Suppressor macrophage (primary cell): ENCODE measurements at places on chromosomes 1 and 21.
A peak's percentile ranks its signal among the peaks of the same experiment; 100 is the strongest.

- DNase-seq, result no peak
Observed at GRCh38 chr1:115227346-115228082, 110.5 kb downstream of the NGF start.

- peak; percentile 62 for DNase-seq
Observed at GRCh38 chr1:156284757-156285156, 632 bp downstream of the TMEM79 start.

DNA sequence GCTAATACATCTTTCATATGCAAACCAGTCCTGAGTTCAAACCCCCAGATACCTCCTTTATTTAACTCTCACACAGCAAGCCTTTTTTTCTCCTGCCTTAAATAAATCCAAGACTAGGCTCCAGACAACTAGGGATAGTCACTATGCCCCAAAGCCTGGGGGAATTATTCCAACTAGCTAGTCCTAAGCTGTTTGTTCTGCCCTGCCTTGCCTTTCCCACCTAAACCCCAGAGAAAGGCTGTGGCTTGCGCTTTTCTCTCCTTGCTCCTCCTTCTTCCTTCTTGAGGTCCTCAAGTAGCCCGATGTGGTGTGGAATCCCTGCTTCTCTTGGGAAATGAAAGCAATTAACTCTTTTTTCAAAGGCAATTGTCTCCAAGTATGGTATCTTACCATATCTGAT is 31.8 kb downstream of the C1orf87 start:
- DNase-seq, result no peak

DNA sequence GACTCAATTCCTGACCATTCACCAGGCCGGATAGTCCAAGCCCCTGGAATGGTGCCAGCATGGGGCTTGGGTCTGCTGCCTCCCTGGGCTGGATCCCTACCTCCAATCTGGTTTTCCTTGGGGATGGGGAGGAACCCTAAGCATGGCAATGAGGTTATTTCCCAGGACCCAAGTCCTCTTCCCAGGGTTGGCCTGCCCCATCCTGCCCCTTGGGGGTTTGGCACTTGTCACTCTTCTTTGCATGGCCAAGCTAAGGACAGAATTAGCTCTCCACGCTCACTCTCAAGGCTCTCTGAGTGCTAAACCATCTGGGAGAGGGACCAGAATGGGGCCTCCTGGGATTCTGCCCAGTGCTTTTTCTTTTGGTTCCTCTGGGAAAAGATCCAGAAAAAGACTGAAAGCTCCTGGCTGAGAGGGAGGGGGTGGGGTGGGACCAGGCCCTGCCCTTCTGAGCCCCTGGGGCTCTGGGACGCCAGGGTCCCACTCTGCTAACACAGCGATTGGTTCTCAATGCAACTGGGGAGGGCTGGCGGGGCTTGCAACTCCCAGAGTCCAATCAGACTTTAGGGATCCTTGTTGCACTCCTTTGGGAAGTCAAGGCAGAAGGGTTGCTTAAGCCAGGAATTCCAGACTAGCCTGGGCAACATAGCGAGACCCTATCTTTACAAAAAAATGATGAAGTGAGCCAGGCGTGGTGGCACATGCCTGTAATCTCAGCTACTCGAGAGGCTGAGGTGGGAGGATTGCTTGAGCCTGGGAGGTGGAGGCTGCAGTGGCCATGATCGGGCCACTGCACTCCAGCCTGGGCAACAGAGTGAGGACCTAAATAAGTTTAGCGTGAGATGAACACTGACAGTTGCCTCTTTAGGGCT is 52.7 kb downstream of the DHRS3 start:
- DNase-seq, result no peak

GRCh38 chr21:39630191-39630591 is 17.5 kb downstream of the B3GALT5 start:
- no peak for DNase-seq

- no peak for DNase-seq
Observed at GRCh38 chr1:93651695-93652094, 29.9 kb downstream of the BCAR3 start.

DNA sequence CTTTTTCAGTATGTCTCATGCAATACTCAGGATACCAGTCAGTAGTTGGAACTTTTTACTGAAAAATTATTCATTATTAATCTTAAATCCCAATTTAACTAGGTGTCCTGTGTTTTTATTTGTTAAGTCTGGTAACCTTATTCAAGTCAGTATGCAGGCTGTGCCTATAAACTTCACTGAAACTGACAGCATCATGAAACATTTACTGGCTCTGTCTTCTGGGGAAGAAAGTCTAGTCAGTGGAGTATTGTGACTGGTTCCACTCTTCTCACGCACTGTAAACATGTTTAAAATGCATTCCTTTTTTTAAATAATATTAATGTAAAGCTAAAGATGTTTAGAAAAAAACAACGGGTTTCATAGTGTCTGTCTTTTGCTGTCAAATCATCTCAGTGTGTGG is 739.7 kb downstream of the LTN1 start:
- DNase-seq, result no peak

DNA sequence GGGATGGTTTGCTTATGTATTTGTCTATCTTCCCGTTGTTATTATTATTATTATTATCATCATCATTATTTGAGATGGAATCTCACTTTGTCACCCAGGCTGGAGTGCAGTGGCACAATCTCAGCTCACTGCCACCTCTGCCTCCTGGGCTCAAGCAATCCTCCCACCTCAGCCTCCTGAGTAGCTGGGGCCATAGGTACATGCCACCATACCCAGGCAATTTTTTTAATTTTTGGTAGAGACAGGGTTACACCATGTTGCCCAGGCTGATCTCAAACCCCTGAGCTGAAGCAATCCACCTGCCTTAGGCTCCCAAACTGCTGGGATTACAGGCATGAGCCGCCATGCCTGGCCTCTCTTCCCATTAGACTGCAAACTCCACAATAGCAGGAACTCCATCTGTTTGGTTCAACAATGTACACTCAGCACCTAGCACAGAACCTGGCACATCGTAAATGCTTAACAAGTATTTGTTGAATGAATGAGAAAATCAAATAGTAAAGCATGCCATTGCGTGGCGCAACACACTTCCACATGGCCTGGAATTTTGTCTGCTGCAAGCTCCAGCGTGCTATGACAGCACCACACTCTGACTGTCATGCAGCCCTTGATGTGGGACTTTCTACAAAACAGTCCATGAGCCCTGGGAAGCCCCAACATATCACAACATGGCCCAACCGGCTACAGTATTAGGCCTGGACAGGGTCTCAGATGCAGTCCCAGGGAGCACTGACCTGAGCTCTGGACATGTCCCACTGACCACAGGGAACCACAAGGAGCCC is 3.8 kb upstream of the TINAGL1 start:
- DNase-seq, result peak; percentile 44

GRCh38 chr1:6359216-6360116 is 34.1 kb downstream of the ACOT7 start:
- DNase-seq, result peak; percentile 57

DNA sequence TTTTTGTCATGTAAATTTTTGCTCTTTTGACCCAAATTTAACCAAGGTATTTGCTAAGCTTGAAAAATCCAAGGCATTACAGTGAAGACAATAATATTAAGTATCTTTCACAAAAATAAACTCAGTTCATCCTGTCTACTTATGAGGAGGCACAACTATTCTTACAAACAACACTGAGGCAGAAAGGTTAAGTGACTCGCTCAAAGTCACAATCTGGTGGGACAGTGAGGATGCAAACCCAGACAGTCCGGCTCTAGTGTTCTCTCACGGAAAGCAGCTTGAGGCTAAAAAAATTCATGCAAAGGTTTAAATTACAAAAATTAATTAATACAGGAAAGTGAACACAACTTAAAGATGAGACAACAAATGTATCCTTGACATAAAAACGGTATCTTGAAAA is 125.3 kb downstream of the SIPA1L2 start:
- DNase-seq, result no peak

DNA sequence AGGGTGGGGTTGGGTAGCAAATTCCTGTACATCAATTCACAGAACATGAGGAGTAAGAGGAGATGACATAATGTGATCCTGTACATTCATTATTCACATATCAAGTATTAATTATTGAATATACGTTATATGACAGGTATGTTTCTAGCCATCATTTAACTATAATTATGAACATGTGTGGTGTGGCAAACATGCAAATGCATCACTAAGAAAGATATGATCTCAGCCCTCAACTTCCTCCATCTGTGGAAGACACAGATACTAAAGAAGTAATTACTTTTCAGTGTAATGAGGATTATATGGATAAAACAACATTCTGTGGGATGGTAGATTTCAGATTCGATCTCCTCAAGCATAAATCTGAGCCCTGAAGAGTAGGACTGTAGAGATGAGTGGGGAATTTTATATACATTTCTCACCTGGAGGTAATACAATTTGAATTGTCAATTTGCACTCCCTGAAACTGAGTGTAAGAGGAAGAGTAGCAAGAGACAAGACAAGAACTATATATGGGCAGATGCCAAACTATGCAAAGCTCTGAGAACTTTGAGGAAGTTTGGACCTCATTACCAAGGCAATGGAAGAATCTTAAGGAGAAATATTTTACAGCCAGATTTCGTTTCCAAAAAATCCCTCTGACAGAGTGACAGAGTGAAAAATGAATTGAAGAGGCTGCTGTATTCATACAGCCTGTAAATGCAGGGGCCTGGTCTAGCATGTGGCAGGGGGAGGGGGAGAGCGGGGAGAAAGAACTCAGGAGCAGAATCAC is 275.5 kb downstream of the TPR start:
- DNase-seq, result no peak

GRCh38 chr1:147781056-147781471 is 20.7 kb upstream of the GJA5 start:
- DNase-seq, result no peak

DNA sequence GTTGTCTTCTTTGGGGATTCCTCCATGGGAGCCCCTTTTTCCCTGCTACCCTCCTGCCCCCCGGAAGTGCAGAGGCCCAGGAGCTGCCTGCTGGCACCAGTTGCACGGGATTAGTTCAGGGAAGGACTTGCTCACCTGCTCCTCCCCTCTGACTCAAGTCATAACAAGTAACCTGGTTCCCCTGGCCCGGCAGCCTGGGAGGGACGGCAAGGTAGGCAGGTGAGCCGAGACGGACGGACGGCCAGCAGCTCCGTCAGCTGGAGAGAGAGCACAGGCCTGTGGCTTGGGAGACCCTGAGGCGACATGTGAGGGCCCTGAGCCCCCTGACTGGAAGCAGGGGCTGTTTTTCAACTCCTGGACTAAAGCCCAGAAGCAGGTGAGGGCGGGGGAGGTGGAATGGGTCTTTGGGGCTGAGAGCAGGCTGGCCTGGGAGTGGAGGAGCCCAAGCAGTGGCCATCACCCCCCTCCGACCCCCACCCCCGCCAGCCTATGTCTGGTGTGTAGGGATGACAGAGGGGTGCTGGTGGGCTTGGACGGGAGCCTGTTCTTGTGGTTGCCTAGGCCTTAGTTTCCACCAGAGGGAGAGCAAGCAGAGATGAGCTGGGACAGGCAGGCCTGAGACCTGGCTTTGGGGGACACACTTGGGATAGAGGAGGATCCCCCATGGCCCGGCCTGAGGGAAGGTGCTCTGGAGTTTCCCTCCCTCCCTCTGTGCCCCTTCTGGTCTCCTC is at the start of gene INAVA:
Gene INAVA (plus strand): TSS at position 189 of the 731 bp plus-strand sequence. CDS start 3,501 bp downstream, outside the sequence.
- no peak for DNase-seq

- no peak for DNase-seq
Observed at GRCh38 chr1:18015719-18016118, 91.9 kb upstream of the IGSF21 start.

- no peak for DNase-seq
Observed at GRCh38 chr1:53134961-53135734, 7.3 kb downstream of the SLC1A7 start.

DNA sequence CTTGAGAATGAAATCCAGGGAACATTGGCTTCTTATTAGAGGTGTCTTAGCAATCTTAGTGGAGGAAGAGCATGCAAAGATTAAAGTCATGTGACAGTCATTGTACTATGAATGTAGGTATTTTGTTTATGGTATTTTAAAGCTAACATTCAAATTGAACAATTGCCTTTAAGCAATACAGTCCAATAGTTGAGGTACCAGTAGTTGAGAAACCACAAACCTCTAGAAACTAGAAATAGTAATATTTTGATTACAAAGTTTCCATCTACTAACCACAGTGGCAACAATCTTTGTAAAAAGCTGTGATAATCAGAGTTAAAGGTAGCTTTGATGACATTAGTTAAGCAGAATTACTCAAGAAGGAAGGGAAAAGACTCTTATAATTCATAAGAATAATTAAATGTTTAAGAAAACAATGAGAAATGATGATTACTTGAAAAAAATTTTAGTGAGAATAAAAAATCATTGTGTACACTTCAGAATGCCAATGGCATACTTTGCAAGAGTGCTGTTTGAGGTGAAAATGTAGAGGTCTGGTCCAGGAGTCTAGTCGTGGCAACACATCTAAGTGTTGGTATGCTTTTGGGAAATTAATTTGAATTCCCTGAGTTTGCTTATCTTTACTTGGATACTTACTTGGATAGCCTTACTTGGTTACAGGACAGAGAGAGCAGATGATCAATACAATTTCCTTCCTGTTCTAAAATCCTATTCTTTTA is 104.9 kb upstream of the PTGFR start:
- no peak for DNase-seq

- no peak for DNase-seq
Observed at GRCh38 chr1:33763406-33763805, 100.5 kb upstream of the HMGB4 start.

DNA sequence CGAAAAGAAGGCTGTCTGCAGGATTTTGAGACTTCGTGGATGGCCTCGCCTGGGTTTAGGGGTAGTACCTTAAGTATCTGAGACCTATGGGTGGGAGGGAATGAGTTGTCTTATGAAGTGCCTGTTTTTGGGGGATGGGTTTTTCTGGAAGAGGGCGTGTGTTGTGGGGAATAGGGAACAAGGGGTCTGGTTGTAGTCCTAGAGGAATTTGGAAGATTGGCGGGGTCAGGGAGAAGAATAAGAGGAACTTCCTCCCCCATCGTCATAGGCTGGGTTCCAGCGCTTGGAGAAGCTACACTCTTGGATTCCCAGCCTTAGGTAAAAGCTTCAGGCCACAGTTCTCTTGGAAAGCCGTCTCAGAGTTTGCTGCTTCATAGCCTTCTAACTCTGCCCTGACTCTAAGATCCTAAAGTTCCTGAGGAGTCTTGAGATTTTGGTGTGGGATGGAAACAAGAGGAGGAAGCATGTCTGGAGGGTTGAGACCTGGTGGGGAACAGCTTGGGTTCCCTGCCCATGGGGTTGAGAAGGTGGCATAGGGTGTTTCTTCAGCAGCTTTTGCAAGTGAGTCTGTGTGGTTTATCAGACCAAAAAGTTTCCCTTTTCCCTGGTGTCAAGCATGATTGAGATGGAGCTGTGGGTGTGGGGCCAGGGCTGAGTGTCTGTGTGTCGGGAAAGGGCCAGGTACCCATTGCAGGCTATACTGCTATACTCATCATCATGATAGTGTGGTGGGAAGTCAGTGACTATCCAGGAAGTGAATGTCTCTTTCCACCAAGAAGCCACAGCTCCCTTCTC is 1.8 kb downstream of the VANGL2 start:
- peak; percentile 20 for DNase-seq

DNA sequence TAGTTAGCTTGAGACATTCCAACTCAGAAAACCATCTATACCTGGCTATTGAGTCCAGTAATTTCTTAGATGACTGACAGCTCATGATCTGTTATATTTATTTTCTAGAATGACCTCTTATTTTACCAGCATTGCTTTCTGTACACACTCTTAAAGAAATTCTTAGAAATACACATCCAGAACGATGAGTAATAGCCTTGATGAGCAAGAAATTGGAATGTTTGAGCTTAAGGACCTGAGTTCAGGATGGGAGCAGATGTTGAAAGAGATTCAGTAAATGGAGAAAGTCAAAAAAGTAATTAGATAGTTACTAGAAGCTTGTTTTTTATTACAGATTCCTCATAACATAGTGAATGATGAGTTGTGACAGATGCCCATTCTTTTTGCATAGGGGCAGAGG is 11.7 kb downstream of the PYHIN1 start:
- DNase-seq, result no peak
